Sciatic nerve (tissue), 2 donors: ENCODE measurements at places on chromosomes 2 and 18. TPM values are rescaled to one million over a fixed set of nuclear protein-coding genes. Genes with fewer than 3 reads are reported as not detected.

Gene HOXD8
- 11.9 TPM for total RNA-seq

Gene PARD6G
- total RNA-seq, result 11.2 TPM

Gene LINC00305
- not detected for total RNA-seq

Gene DSG1
- total RNA-seq, result 0.04 TPM
